ENCODE measurements at places on chromosomes 7 and 10.
A peak's percentile ranks its signal among the peaks of the same experiment; 100 is the strongest.

GRCh38 chr7:15218261-15218660 lies 315.7 kb upstream of the DGKB start:
- no peak for DNase-seq

DNA sequence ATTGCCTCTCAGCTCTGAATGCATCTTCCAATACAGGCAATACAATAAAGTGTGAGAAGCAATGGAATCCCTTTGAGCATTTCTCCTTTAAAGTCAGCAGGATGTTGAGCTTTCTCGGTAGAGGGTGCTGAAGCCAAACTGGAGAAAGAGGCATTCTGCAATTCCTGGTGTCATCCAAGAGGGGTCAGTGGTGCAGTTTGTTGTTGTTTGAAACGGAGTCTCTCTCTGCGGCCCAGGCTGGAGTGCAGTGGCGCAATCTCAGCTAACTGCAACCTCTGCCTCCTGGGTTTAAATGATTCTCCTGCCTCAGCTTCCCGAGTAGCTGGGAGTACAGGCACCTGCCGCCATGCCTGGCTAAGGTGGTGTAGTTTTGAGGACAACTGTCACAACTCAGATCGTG lies 486.5 kb downstream of the CALN1 start:
- no peak for DNase-seq

- no peak for DNase-seq
Measured at GRCh38 chr7:74307738-74308505, 18.7 kb downstream of the CLIP2 start.

- DNase-seq: no peak
Measured at GRCh38 chr7:133820584-133820983, 306.6 kb upstream of the LRGUK start.

DNA sequence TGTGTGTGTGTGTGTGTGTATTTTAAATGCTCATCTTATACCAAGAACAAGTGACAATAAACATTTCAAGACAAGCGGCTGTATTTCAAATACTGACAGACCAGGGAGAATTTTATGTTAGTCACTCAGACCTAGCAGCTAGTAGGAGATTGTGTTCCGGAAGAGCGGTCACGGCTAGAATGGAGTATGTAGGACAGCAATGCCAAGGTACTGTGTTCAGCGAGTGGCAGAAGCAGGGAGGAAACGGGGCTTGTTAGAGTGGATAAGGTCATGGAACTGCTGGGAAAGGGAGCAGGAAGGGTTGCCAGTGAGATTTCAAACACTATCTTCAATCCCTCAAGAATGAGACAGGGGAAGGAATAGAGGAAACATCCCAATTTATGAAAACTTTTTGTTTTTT lies 260.5 kb upstream of the PITRM1 start:
- no peak for DNase-seq

DNA sequence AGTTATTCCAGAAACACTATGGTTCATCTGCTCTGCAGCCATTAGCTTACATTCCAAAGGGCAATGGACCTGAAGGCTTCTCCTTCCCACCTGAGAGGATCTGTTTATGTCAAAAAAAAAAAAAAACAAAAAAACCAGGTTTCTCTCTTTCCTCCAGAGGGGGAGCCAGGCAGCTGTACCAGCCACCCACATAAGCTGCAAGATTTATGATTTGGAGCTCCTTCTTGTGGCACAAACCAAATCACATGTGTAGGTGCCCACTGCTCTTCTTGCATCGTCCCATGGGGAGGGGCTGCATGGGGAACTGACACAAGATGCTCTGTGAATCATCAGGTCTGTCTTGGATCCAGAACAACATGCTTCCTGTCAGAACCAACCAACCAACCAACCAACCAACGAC lies 231.6 kb upstream of the IGFBP3 start:
- no peak for DNase-seq

DNA sequence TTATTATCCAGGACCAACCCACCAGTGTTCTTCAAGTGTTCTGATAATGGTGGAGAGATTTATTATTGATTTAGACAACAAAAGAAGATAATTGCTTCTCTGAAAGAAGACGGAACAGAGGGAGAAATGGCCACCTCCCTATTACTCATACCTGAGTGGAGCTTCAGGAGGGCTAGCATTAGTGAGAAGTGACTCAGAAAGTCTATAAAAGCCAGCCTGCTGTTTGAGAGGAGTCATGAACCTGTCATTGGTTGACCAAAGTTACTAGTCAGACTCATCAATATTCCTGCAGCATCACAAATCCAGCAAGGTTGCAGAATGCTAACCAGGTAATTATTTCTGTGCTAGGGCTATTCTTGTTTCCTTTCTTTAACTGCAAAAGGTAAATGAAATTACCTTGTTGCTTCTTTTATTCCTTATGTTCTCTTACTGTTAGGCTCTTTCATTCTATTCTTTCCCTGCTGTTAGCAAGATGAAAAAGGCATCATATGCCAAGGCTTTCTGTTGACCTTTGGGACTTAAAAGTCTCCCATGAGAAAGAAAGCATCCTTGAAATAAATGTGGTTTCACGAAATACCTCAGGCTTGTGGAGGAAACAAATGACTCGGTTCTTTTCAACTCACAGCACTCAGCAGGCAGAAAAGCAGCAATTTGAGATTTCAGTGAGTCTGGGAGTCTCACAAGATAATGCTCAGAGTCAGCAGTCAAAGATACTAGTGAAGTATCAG lies 256.4 kb upstream of the PHYHIPL start:
- peak; percentile 85 for DNase-seq

GRCh38 chr7:131289051-131289450 lies 38.6 kb upstream of the MKLN1 start:
- DNase-seq: no peak

GRCh38 chr7:22664988-22665798 lies 61.8 kb upstream of the IL6 start:
- DNase-seq: no peak

DNA sequence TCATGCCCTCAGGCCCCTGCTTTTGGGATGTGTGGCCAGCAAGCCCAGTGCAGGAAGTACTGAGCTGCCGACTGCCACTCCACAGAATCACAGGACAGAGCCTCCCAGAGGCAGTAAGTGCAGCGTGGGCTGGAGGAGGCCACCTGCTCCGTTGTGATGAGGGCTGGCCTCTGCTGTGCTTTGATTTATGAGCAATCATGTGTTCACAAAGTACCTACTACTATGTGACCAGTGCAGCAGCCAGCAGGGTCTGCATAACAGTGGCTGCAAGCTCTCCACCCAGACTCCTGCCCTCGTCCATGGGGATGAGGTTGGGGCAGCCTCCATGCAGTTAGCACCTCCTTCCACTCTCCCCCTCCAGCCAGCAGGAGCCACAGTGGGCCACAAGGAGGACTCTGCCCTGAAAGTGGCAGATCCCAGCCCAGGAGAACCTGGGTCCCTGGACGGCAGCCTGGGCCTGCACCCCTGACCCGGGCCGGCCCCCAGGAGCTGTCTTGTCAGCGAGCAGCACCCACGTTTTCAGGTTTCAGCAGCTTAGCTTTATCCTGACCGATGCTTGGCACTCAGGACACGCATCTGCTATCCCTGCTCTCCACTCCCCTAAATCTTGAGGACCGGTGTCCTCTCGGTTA lies 37.7 kb upstream of the INSIG1 start:
- DNase-seq: no peak

- DNase-seq: no peak
Measured at GRCh38 chr7:117270371-117270770, 52.5 kb downstream of the WNT2 start.

DNA sequence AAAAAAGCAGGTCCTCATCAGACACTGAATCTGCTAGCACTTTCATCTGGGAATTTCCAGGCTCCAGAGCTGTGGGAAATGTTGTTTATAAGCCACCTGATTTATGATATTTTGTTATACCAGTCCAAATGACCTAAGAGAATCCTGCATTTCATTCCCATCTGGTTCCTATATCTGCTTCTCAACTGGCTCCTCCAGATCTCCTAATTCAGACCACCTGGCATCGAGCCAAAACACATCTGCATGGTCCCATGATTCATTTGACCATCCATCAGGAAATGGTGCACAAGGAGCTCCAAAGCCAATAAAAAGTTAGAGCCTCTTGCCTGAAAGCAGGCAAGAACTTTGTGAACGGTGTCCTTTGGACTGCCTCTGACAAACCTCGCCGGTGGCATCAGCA lies 108.9 kb downstream of the IPMK start:
- no peak for DNase-seq

DNA sequence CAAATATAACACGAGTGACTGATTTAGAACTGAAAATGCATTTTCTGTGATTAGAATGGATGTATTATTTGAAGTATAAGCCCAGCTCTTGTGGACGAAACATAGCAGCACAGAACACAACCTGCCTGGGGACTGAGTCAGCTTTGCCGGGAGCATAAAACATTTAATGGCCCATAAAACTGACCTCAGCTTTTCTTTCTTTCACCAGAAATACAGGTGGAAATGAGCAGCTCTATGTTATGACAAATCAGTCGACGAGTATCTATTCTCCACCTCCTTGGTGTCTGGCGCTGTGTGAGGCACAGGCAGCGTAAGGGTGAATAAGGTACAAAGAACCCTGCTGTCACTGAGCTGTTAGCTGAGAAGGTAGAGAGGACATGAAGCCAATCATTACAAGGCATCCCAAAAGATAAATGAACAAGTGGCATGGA lies 471.6 kb upstream of the AKR1E2 start:
- DNase-seq: peak; percentile 95

DNA sequence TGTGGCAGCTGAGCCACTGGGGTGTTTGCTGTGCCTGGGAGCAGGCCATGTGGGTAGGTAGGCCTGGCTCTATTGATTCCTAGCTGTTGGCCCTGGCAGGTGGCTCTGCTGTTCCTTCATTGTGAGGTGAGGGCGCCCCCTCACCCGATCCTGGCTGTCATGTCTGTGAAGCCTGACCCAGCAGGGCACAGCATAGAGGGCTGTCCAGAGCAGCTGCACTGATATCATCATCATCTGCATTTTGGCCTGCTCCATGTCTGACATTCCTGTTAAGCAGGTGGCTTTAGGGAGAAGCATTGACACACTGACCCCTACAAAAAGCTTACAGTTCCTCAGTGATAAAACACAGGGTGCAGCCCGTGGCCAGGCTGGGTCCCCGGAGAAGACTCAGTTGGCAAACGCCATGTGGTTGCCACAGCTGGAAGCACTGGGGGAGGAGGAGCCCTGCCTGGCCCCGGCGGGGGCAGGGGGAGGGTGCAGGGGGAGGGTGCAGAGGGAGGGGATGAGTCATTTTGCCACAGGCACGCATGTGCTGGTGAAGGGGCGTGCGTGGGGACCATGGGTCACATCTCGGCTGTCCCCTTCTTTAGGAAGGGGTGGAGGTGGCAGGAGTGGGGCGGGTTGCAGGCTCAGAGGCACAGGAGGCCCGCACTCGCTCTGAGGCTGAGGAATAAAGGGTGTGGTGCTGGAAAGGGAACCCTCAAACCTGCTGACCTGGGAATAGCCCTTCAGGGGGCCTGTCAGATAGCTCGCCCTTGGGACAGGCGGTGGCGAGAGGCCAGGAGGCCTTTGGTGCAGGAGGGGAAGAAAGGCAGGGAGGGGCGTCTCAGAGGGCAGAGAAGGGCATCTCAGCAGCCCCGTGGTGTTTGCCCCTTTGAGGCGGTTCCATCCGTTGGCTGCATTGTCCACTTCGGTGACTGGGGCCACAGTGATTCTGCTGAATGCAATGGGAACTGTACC lies 31.6 kb downstream of the IKZF1 start:
- no peak for DNase-seq

- peak; percentile 22 for DNase-seq
Measured at GRCh38 chr7:124155432-124156022, 122.7 kb upstream of the TMEM229A start.

DNA sequence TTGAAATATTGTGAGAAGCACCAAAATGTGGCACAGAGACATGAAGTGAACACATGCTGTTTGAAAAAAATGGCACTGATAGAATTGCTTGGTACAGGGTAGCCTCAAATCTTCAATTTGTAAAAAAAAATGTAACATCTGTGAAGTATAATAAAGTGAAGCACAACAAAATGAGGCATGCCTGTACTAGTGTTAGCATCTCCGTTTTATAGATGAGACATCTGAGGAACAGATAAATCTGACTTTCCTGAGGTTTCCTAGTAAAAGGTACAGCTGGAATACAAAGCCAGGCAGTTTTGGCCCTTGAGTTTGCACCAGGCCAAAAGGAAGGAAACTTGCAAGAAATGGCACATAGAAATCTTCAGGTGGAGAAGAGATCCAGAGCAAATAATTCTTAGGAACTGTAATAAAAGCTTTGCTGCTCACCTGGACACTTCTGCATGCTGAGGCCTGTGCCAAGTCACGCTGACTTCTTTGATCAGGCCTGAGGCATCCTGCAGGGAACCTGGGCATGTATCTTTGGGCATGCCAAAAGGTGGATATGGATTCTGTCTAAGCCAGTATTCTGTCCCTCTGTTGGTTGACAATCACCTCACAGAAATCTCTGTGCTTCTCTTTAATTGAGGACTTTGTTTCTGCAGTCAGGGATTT lies 251.5 kb upstream of the PLPP4 start:
- DNase-seq: peak; percentile 83

DNA sequence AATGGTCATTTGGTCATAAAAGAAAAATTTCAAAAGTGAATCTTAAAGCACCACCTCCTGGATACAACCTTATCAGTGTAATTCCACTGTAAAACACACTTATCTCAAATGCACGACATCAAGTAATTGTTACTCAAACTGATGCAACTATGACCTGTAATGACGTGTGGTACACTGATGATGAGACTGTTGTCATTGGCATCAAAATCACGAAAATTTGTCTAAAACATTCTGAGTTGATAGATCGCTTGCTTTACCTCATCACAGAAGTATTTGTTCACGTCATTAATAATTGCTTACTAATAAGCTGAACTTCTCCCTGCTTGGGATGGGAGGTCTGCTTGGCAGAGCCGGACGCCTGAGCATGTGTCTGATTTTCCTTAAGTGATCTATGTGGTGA lies 221.8 kb upstream of the KLF6 start:
- no peak for DNase-seq

GRCh38 chr7:135962802-135963201 lies 14.4 kb downstream of the MTPN start:
- no peak for DNase-seq

DNA sequence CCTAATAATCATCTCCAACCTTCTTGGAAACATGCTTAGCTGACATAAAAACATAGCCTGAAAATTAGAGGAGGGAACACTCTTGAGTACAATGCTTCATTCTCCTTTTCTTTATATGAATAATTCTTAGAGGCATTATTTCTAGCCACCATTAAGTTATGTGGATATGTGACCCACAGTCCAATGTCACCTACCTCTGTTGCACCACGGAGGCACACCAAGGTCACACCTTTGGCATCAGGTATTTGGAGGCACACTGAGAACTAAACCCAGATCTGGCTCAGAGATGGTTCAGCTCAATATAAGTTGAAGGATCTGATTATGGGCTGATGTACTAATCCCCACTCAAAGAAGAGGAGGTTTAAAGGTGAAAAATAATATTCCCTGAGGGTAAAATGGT lies 385.1 kb downstream of the POM121L12 start:
- no peak for DNase-seq

DNA sequence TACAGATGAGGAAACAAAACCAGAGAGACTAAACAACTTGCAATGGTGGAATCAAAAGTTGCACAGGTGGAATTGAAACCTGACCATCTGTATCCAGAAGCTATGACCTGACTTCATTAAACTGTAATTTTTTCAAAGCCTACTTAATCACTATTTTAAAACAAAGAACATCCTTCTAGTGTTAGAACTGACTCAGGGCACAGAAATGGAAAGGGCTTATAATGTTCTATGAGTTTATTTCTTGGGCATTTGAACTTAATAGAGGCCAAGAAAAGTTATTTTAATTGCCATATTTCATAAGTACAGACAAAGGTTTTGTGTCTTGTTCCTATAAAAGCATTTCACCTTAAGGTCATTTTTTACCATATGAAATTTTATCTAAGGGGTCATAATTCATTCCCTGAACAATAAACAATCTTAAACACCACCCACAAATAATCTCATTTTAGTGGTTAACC lies 8.8 kb downstream of the ITGB1 start:
- DNase-seq: no peak

GRCh38 chr10:78846760-78847159 lies 222.0 kb upstream of the ZMIZ1 start:
- DNase-seq: no peak
